ENCODE measurements at places on chromosomes 5 and 9.

DNA sequence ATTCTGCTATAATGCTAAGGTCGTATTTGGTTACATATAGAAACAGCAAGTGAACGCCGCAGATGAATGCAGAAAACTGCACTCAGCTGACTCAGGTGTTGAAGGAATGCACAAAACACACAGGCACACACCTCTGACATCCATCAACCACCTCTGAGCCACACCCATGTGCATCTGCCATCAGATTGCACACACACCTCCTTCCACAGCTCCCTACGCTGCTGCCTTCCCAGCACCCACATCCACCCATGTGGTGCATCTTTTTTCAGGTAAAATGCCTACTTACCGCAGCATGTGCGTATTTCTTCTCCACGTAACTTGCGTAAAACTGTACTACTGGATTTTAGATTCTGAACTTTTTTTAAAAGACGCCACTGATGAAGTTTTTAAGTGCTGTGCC lies 7.1 kb downstream of the STK10 start:
- no peak for DNase-seq

GRCh38 chr5:199197-199949 lies 8.1 kb downstream of the LRRC14B start:
- DNase-seq, result no peak

DNA sequence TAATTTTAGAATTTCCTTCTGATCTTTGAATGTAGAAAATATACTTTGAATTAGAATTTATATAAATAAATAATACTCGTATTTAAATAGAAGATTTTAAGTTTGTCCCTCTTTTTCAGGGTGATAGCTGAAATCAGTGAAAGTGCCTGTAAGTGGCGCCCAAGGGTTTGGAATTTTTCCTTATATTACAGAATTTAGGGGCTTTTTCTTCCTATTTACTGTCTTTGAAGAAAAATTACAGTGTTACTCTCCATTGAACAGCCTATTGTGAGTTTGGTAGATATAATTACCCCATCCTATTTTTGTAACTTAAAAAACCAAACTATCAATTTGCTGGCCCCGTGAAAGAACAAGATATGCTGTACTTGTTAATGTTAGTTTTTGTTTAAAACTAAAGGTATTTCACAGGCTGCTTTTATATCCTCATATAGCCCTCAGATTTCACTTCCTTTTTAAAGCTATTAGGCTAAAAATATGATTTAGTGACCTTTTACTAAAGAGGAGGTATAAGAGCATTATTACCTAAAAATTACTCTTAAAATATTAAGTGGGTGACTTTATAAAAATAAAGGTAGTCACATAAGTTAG lies 3.2 kb downstream of the MAP3K1 start:
- DNase-seq, result no peak

GRCh38 chr5:66010476-66010875 lies 84.1 kb downstream of the ERBIN start:
- DNase-seq, result no peak

DNA sequence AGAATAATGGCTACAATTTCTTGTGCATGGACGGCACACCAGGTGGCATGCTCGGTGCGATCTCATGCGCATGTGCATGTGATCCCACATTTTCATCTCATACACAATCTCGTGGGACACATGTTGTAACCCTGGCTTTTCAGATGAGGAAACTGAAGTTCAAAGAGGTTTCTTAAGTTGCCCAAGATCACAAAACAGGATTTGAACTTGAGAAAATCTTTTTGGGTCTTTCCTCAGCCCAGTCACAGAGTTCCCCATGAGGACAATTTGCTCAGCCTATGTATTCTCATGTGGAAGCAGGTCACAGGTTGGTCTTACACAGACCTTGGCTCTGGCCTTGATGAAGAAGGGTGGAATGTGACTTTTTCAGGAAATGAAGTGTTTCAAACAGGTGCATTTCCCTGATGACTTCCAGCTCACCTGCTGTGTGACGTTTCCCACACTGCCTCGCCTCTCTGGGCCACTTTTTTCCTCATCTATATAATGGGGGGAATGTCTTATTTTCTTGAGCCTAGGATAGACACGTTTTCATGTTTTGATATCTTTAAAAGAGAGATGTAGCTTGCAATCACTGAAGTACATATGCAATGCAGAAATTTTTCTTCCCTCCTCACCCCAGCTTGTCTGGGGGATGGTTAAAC lies 7.1 kb upstream of the ORM1 start:
- DNase-seq, result no peak

- DNase-seq, result no peak
Observed at GRCh38 chr9:35859310-35859989, 10.8 kb downstream of the OR13J1 start.

- DNase-seq, result peak; percentile 29
Observed at GRCh38 chr9:132486706-132487350, 76.8 kb downstream of the CFAP77 start.

All from activated T-cell treated with anti-CD3 and anti-CD28 coated beads for 24 hours (primary cell).